ENCODE measurements at places on chromosomes 5 and 9. TPM values are rescaled to one million over a fixed set of nuclear protein-coding genes. Genes with fewer than 3 reads are reported as not detected.

DNA sequence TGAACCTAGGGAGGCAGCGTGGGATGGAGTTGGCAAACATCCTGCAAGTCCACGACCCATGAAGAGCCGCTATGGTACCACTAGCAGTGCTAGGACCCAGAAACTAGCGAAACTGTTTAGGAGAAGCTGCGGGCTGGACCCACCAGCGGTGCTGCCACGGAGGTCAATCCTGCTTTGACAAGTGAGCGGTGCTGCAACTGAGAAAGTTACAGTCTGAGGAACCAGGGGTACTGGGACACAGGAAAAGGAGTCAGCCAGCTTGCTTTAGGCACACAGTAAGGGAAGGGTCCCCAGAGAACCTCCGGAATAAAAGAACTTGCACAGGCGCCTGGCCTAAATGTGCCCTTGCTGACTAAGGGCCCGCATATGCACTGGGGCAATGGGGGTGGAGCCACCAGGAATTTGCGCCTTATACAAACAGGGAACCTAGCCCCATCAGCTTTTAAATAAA is 23.6 kb upstream of the ANXA2R start:
- peaks cover 4% of the 10 kb centered on the region for H3K36me3 ChIP-seq
- no peaks in the 10 kb centered on the region for H3K27me3 ChIP-seq
- H3K4me3 ChIP-seq: peak overlapping the region; percentile 45
- peaks cover 26% of the 10 kb centered on the region for H3K4me1 ChIP-seq
- DNase-seq: no peak

DNA sequence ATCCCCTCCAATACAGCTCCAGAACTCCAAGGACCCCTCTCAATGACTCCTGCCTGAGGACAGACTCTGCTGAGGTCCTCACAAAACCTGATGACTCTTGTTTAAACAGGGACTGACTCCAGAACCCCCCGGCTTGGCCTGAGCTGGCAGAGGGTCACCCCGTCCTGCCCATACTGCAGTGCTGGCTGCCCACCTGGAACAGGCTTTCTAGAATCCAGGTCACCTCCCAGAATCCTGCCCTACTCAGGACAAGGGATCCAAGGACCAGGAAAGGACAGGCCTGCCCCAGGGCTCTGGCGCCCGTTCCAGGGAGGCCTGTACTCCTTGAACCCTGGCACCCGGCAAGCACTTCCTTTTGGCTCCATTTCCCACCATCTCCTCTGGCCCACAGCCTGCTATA is 22.2 kb downstream of the RALGDS start:
- H3K27ac ChIP-seq: no peak overlapping the region
- peaks cover 65% of the 10 kb centered on the region for H3K36me3 ChIP-seq
- DNase-seq: no peak
- no peak overlapping the region for H3K4me3 ChIP-seq

GRCh38 chr9:79988126-79988525 is 416.4 kb downstream of the TLE4 start:
- no peaks in the 10 kb centered on the region for H3K36me3 ChIP-seq
- H3K4me3 ChIP-seq: no peak overlapping the region
- no peak for DNase-seq
- peaks cover 13% of the 10 kb centered on the region for H3K4me1 ChIP-seq
- H3K27ac ChIP-seq: no peak overlapping the region

GRCh38 chr5:174083056-174083827 is 37.7 kb downstream of the NSG2 start:
- DNase-seq: no peak
- no peak overlapping the region for H3K27ac ChIP-seq
- H3K36me3 ChIP-seq: no peaks in the 10 kb centered on the region

Gene PCDHB2
- total RNA-seq: 118 TPM

GRCh38 chr5:60519372-60519771 is 180.6 kb downstream of the DEPDC1B start:
- H3K27ac ChIP-seq: no peak overlapping the region
- DNase-seq: no peak
- H3K4me1 ChIP-seq: peaks cover 2% of the 10 kb centered on the region
- H3K27me3 ChIP-seq: no peaks in the 10 kb centered on the region

Measured in mesothelial cell of epicardium (in vitro differentiated cells).